Posterior cingulate gyrus (tissue), 11 donors: ENCODE measurements at places on chromosomes 16 and 17.

DNA sequence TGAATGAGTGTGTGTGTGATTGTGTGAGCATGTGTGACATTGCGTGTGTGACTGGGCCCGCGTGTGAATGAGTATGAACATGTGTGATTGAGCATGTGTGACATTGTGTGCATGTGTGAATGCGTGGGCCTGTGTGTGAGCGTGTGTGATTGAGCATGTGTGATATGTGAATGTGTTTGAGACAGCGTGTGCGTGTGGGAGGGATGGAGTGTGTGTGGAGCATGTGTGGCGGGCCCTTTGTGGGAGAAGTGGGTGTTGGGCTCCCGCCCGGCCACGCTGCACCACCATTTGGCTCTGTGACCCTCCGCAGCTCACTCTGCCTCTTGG lies 22.7 kb upstream of the GSE1 start:
- no peak for DNase-seq

- no peak for DNase-seq
Measured at GRCh38 chr17:38628441-38628840, 22.7 kb upstream of the SRCIN1 start.

DNA sequence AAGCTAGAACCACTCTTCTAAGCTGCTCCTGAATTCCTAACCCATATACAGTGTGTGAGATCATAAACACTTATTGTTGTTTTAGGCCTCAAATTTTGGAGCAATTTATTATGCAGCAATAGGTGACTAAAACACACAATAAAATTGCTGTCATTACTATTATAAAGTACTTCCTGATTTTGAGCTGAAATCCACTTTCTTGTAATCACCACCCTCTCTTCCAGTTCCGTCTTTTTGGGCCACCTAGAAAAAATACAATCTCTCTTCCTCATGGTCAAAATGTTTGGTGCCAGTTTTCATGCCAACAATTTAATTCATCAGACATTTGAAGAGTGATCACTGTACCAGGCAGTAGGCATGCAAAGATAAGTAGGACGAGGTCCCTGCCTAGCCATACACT lies 43.3 kb upstream of the NF1 start:
- no peak for DNase-seq

- peak; percentile 84 for DNase-seq
Measured at GRCh38 chr17:56977673-56978395, at the start of gene SCPEP1. Gene SCPEP1, plus strand, starts transcription at chr17:56978131. Its CDS starts 29 bp downstream, at chr17:56978160.

- no peak for DNase-seq
Measured at GRCh38 chr17:7107795-7108559, 6.6 kb downstream of the ASGR2 start.

GRCh38 chr17:46192439-46193150 lies 634 bp downstream of the KANSL1 start:
- DNase-seq, result peak; percentile 74

DNA sequence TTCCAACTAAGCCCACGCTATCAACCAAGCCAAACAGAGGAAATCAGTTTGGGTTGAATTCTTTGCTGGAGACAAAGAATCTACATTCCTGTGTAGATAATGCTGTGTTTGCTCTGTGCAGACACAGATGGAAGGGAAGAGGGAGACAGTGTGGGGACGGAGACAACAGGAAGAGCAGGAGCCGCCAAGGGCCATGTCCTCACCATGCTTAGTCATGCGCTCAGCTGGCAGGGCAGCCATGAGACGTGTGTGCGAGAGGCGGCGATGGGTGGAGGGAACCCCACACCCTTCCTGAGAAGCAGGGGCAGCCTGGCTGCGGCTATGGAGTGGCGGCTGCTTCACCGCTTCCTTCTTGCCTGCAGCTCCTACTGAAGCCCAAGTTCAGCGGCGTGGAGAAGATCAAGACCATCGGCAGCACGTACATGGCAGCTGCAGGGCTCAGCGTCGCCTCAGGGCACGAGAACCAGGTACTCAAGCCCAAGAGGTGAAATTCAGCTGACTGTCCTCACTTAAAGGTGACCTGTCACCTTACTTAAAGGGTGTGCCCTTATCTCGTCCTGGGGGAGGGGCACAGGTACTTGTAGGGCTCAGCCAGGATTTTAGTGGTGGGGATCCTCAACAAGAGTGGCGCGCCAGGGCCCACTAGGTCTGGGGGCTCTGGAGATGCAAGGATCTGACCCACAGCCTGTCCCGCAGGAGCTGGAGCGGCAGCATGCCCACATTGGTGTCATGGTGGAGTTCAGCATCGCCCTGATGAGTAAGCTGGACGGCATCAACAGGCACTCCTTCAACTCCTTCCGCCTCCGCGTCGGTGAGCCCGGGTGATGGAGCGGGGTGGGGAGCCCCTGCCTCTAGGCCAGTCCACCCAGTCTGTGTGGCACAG lies 47.5 kb downstream of the ADCY7 start:
- peak; percentile 59 for DNase-seq

DNA sequence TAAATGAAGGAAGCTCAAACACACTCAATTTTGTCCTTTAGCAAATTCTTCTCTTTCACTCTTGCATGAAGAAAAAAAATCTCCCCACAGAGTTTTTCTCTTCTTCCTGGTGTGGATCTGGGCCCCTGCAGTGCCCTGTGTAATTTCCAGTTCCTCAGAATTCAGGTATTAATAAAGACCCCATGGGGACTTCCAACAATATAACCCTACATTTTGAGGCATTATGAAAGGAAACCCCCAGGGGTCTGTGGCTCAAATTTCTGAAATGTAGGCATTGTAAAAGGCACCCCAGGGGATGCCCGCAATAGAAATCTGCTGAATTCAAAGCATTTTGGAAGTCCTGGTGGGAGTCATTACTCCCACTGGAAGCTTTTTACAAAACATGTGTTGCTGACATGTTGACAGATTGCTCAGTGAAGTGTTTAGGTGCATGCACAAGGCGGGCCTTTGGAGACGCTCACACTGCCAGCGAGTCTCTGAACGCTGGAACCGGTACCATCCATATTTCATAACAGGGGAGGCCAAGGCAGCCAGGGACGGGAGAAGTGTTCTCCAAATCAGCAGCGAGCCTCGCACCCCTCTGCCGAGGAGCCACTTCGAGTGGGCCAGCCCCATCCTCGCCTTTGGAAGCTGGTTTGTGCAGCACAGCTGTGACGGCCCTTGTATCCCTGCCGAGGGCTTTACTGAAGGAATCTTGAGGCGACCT lies 154.0 kb downstream of the ZNF423 start:
- DNase-seq, result peak; percentile 65

GRCh38 chr16:30399435-30400186 lies 4.4 kb downstream of the ZNF48 start:
- DNase-seq, result no peak

DNA sequence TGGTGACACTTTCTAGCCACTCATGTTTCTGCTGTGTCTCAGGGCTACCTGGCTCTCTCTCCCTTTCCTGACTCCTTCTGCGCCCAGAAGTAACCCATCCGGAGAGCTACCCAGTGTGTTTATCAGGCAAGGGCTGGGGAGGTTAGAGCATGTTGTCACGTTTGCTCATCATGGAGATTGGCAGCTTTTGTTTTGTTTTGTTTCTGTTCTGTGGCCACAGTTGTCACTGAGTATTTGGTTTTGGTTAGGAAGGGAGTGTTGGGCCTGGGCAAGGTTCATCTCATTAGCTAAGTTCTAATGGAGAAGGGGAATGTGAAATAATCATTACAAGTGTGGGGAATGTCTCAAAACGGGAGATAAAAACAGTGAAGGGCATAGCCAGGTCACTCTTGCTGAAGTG lies 390.8 kb downstream of the CPPED1 start:
- no peak for DNase-seq

DNA sequence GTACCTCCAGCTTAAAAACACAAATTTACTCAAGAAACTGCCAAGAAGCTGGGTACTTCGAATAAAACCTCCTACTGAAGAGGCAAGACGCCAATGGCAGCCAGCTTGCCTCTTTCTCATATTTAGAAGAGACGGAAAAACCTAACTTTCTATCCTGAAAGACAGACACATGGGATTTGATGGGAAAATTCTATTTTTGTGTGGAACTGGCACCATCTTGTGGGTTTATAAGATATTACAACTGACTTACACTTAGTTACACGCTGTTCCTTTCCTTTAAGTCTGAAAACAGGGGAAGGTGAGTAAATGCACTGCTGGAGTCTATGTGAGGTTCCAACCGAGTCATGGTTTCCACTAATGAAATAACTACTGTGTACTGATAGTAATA lies 10.3 kb downstream of the ZNF18 start:
- no peak for DNase-seq

DNA sequence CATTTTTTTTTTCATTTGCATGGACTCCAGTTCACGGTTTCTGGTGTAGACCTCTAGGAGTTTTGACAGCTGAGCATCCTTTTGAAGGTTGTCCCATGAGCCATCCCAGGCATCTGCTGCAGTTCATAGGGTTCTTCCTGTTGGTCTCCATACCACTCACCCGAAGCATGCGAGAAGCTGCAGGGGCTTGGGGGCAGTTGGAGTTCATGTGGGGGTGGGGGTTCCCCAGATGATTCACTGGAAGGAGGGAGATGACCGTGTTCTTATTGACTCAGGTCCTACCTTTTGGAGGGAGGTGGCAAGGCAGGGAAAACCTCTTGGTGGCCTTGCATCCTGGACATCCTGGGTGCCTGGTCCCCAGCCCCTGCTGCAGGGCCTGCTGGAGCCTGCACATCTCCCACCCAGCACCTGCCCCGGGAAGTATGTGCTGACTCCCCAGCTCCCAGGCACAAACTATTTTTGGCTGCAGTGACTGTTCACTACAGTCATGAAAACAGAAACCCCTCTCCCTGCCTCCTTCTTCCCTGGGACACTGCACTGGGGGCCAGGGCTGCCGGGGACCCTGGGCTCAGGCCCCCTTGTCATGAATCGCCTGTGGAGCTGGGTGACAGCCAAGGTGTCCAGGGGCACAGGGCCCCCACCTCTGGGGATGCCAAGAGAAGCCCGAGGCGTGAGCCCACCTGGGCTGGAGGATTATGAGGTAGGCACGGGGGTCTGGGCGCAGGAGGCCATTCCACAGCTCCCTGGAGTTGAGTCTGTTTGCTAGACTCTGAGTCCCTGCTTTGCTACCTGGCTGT lies 64.9 kb upstream of the LGALS9 start:
- no peak for DNase-seq

- DNase-seq, result no peak
Measured at GRCh38 chr16:4316864-4317531, 1.1 kb downstream of the GLIS2 start.

DNA sequence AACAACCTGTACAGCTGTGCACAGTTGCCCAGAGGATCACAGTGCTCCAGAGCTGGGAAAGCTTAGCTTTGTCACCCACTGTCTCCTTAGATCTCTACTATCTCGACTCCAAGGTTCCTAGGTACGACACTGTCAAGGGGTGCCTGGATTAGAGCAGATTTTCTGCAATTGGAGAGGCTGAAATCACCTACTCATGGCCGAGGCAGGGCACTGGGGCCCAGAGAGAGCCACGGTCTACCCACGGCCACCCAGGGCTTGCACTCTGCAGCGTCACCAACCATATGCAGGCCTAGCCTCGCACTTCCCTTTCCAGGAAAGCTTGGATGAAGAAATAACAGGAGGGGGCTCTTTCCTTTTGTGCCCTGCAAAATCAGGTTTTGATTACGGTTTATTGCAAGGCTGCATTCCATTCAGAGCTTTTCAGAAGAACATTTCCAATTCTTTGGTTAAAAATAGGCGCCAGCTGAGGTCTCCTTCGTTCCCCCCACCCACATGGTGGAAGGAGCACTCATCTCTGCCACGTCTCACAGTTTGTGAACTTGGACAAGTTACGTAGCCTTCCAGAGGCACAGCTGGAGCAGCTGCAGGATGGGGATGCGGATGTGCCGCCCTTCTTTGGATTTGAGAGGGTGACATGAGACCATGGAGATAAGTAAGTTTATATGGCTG lies 80.0 kb downstream of the IRX5 start:
- no peak for DNase-seq
